ENCODE measurements at places on chromosomes 12 and 14.

- DNase-seq: peak; percentile 87
These were observed 120.1 kb upstream of the CCND2 start for GRCh38 chr12:4153343-4153892.

- no peak for DNase-seq
These were observed 10.9 kb upstream of the OTX2 start for GRCh38 chr14:56821177-56821576.

DNA sequence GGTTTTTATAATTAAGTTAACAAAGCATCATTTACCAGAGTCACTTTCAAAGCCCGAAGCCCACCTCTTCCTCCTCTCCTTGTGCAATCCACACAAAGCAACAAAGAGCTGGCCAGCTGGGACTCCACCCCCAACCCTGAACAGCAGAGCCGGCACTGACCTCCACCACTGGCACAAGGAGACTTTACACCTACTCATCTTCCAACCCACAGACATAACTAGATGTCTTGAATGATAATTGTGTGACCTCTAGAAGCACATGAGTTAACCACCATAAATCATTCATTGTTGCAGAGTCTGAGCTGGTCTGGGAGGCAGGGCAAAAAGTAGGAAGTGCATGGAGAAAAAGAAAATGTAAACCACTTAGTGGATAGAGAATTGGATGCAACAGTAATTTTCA lies 72.2 kb downstream of the ST8SIA1 start:
- DNase-seq: no peak

GRCh38 chr12:124140944-124141486 lies 153.9 kb upstream of the RFLNA start:
- no peak for DNase-seq

GRCh38 chr14:54760866-54761575 lies 141.6 kb downstream of the GCH1 start:
- DNase-seq: no peak

DNA sequence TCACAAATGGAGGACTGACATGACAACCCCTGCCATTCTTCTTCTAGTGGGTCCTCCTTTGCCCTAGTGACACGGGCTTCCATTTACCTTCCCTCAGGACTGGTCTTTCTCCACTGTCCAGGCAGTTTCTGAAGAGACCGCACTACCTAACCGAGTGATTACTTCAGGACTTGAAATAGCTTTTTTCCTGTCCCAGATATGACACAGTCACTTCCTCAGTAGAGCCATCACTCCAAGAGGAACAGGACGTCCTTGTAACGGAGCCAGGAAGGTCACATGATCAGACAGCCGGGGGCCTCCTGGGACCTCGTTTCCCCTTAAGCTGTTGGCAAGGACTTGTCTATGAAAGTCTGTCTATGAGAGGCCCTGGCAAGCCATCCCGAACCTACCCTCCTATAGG lies 62.3 kb downstream of the FOS start:
- no peak for DNase-seq

GRCh38 chr12:51980051-51980808 lies 26.5 kb upstream of the TAMALIN start:
- no peak for DNase-seq

Data from GM12864 (cell line).